Neural crest cell (in vitro differentiated cells): ENCODE measurements at places on chromosomes 4 and X. TPM values are rescaled to one million over a fixed set of nuclear protein-coding genes. Genes with fewer than 3 reads are reported as not detected.

- no peaks in the 10 kb centered on the region for H3K27me3 ChIP-seq
- peaks cover 18% of the 10 kb centered on the region for H3K4me1 ChIP-seq
- no peak overlapping the region for H3K27ac ChIP-seq
- no peak overlapping the region for H3K4me3 ChIP-seq
Measured at GRCh38 chr4:173280998-173281397, 53.2 kb downstream of the HMGB2 start.

- peaks cover 5% of the 10 kb centered on the region for H3K4me1 ChIP-seq
- H3K27ac ChIP-seq = peak overlapping the region; percentile 27
- no peak for DNase-seq
- peaks cover 2% of the 10 kb centered on the region for H3K36me3 ChIP-seq
Measured at GRCh38 chr4:106032851-106033286, 137.6 kb downstream of the NPNT start.

GRCh38 chr4:159266981-159267868 is 164.3 kb downstream of the RAPGEF2 start:
- H3K36me3 ChIP-seq = peaks cover 5% of the 10 kb centered on the region
- no peaks in the 10 kb centered on the region for H3K27me3 ChIP-seq
- H3K4me3 ChIP-seq = no peak overlapping the region
- H3K4me1 ChIP-seq = peaks cover 24% of the 10 kb centered on the region

GRCh38 chr4:110310795-110311194 is 112.4 kb upstream of the ELOVL6 start:
- no peak for DNase-seq
- no peaks in the 10 kb centered on the region for H3K27me3 ChIP-seq
- no peaks in the 10 kb centered on the region for H3K4me1 ChIP-seq
- no peak overlapping the region for H3K27ac ChIP-seq
- H3K4me3 ChIP-seq = no peak overlapping the region

GRCh38 chr4:13180701-13181100 is 303.4 kb downstream of the RAB28 start:
- no peaks in the 10 kb centered on the region for H3K27me3 ChIP-seq
- peaks cover 3% of the 10 kb centered on the region for H3K36me3 ChIP-seq
- DNase-seq = no peak
- H3K4me1 ChIP-seq = peaks cover 23% of the 10 kb centered on the region
- H3K4me3 ChIP-seq = no peak overlapping the region

DNA sequence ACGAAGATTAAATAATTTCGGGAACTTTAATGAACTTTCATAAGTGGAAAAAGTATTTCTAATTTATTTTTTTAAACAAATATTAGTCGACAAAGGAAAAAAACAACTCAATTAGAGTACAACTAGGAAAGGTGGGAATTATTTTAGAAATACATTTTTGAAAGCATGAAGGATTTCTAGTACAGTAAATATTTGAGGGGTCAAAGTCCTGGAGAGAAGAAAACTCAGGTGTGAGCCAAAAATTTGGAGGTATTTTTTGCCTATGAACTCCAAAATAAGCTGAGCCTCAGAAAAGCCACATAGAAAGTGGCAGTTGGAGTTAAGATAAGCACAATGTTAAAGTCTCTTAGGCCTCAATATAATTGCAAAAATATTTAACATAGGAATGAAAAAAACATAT is 2017.3 kb downstream of the C4orf33 start:
- no peak overlapping the region for H3K27ac ChIP-seq
- DNase-seq = no peak
- H3K4me3 ChIP-seq = no peak overlapping the region
- no peaks in the 10 kb centered on the region for H3K27me3 ChIP-seq
- peaks cover 8% of the 10 kb centered on the region for H3K4me1 ChIP-seq

DNA sequence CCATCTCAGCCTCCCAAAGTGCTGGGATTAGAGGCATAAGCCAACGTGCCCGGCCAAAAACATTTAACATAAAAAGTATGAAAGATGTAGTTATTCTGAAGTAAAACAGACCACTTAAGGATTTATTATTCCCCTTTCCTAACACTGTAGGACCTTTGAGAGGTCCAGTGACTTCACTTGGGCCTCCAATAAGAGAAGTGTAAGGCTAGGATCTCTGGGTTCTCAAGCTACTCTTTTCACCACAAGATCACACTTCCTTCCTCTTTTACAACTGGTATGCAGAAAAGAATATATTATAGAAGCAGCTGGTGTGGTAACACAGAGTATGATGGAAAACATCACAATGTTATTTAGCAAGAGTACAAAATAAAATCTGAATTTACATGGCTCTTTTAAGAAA is 30.2 kb upstream of the CCNG2 start:
- no peak for DNase-seq
- H3K27me3 ChIP-seq = no peaks in the 10 kb centered on the region
- no peak overlapping the region for H3K27ac ChIP-seq
- H3K4me3 ChIP-seq = no peak overlapping the region
- H3K4me1 ChIP-seq = peaks cover 9% of the 10 kb centered on the region
- H3K36me3 ChIP-seq = no peaks in the 10 kb centered on the region

DNA sequence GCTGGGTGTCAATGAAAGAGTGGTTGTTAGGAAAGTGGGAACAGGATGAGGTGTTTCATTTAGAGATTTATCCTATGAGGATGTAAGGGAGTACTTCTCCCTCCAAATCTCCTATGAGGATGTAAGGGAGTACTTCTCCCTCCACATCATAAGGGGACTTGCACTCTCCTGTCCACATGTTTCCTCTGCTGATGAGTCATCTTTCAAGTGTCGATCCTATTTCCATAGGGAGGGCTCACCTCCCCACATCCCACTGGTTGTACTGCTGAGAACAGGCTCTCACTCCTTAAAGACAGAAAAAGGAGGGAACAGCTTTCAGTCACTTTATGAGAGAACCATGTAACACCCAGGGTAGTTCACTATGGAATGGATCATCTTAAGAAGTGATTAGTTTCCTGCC is 65.0 kb downstream of the INPP4B start:
- H3K36me3 ChIP-seq = no peaks in the 10 kb centered on the region
- no peaks in the 10 kb centered on the region for H3K27me3 ChIP-seq
- no peak for DNase-seq
- no peak overlapping the region for H3K4me3 ChIP-seq
- no peaks in the 10 kb centered on the region for H3K4me1 ChIP-seq

The CPZ gene
- not detected in 2 replicates for total RNA-seq

The NAA10 gene
- total RNA-seq = 116 and 124 TPM in 2 replicates

The FAM47A gene
- total RNA-seq = not detected in 2 replicates
